GM10248 (cell line): ENCODE measurements at places on chromosomes 16 and 17.
A peak's percentile ranks its signal among the peaks of the same experiment; 100 is the strongest.

DNA sequence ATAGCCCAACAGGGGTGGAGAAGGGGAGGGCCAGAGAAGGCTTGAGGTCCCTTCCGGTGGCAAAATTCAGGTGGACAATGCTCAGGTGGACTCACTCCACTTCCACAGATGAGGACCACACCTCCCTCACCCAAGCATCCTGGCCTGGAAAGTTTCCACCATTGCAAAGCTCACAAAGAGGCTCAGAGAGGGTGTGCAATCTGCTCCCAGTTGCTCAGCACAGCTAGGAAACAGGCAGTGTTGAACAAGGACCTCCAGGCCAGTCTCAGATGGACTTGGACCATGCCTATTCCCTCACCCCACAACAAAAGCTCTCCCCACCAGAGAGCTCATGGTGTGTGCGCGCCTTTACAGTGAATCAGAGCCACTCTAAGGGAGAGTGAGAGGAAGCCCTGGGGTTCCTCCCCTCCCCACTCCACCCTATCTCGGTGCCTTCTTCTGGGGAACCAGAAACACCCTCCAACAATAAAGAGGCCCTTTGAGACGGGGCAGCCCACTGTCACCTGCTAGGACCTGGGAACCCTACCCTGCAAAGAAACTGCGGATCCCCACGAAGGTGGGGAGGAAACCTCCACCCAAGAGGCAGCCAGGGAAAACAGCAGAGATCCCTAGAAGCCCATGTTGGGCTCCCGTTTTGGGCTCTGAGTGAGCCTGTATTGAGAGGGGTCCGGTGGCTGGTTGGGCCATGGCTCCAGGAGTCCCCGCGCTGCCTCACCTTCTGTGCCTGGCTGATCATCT lies 1.6 kb downstream of the FAM83G start:
- DNase-seq: no peak

- no peak for DNase-seq
Measured at GRCh38 chr17:75067856-75068255, 19.9 kb upstream of the SLC16A5 start.

DNA sequence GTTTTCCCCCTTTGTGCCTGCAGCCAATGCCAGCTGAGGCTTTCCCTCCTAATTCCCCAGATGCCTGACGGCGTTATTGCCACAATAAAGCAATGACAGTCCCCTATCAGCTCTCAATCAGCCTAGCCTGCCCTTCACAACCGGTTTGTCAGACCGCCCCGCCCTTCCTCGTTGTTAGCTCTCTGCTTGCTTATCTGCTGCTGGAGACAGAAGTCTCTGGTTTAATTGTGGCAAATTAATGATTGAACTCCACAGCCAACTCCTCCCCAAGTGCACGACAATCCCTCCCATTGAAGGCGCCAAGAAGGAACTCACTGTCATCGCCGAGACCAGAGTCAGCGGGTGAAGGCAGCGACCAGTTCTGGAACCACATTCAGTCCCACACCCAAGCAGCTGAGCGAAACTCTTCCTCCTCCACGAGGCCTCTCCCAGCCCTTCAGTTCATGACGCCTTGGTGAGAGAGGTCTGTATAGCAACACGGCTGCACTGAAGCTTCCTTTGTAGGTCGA lies 474.4 kb downstream of the SLC39A11 start:
- DNase-seq: no peak

DNA sequence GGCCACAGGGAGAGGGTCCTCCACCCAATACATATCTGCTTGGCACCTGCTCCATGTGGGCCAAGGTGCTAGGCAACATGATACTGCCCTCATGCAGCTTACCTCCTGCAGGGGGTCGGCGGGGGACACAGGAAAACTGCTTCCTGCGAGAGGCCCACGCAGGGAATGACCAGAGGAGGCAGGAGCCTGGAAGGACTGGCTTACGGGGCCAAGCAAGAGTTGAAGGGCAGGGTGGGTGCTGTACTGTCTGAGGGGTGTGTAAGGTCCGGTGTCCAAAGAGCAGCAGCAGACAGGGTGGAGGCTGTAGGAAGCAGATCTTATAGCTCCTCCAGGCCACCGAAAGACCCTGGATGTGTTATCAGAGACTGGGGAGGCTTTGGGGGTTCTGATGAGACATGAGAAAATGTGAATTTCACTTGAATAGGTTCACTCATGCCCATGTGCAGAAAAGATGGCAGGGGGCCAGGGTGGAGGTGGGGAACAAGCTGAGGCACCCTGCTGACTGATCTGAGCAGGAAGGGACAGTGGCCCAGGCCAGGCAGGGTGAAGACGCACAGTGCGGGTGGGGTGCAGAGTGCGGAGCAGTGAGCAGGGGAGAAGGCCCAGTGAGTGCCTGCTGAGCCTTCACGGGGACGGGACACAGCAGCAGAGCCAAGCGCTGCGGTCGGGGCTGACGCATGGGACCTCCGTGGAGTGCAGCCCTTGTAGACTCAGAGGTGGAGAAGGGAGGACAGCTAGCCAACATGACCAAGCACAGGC lies 8.3 kb downstream of the FLCN start:
- no peak for DNase-seq

DNA sequence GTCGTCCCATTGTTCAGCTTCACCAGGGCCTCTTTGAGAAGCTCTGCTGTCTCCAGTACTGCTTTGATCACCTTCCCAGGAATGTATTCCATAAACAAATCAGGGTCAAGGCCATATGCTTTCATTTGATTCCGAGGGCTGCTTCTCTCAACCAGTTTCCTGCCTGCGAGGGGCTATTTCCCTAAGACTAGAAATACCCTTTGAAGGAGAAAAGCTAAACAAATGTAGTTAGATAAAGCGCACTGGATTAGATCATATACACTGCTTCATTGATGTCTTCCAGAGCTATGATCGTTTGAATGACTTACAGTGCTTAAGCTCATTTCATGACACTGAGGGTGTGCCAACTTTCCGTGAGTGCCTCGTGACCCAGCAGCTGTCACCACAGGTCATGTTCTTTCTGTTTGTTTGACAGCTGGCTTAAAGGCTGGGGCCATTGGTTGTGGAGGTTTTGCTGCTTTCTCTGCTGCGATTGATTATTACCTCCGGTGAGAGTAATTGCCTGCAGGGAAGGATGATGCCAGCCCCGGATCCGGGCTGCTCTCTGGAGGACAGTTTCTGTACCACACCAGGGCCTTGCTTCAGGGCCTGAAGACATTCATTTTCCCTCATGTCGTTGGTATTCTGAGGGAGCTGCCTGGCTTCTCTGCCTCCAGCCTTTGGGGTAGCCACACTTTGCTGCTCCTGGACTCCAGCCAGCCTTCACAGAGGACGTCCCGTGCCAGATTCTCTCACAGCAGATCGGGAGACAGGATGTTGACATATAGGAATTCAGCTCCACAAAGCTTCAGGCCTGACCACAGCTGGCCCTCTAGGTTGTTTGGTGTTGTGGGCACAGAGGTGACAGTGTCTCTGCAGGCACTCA lies 3.9 kb downstream of the TIMM22 start:
- DNase-seq: no peak

- no peak for DNase-seq
Measured at GRCh38 chr16:27932542-27933135, 130.9 kb downstream of the GSG1L start.

GRCh38 chr16:89572073-89572484 lies 3.5 kb upstream of the CPNE7 start:
- DNase-seq: peak; percentile 63

DNA sequence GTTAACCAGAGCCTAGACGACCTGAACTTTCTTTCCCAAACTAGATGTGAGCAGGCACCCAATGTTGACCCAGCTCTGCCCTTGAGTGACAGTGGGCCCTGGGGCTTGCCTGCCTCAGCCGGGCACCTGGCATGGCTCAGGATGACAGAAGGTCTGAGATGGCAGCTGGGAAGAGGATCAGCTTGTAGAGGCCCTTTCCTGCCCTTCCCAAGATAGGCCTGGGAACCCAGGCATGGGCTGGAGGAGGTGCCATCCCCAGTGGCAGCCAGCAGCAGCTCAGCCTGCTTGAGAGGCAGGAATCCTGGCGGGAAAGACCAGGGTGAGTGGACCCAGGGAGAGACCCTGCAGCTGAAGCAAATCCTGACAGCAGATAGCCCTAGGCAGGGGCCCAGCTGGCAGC lies 59.1 kb downstream of the PIPOX start:
- no peak for DNase-seq

DNA sequence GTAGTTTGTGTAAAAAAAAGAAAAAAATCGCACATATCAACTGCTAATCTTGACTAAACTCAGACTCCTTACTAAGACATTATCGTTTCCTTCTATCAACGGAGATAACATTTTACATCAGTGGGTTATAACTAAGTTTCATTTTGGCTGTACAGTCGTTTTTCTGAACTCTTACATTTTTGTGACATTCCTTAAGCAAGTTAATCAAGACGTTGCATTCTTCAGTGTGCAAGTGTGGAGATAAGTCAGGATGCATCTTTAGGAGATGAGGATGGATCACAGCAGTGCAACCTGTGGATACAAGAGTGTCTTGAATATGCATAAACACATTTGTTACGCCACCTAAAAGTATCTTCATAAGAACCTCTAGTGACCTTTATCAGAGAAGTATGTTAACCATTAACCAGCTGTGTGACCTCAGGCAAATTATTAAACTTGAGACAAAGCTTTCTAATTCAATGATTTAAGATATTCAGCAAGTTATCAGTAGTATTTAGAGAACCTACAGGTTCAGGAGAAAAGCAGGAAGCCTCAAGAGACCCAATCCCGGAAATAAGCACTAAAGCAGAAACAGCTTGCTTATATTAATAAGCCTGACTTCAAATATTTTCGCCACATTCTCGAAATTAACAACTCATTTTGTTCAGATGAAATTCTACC lies 9.4 kb downstream of the CMC2 start:
- peak; percentile 31 for DNase-seq

- peak; percentile 47 for DNase-seq
Measured at GRCh38 chr16:84117494-84117843, 727 bp upstream of the MBTPS1 start.

DNA sequence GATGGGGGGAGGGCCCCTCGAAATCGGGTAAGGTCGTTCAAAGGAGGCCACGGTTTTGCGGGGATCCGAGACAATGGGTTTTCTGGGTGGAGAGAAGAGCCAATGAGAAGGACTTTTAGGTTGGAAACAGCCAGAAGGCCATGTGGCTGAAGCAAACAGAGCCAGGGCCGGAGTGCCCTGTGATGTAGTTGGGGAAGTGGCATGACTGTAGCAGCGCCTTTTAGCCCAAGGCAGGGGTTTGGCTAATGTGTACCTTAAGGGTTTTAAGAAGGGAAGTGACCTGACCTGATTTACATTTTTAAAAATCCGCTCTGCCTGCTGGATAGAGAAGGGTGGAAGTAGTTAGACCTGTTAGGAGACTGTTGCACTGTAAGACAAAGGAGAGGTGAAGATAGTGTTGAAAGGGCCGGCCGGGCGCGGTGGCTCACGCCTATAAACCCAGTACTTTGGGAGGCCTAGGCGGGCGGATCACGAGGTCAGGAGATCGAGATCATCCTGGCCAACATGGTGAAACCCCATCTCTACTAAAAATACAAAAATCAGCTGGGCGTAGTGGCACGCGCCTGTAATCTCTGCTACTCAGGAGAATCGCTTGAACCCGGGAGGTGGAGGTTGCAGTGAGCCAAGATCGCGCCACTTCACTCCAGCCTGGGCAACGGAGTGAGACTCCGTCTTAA lies 1.0 kb downstream of the LYRM1 start:
- peak; percentile 53 for DNase-seq
